ENCODE measurements at places on chromosomes 16 and 17.

- peak; percentile 66 for DNase-seq
These were observed 26.0 kb downstream of the DCUN1D3 start for GRCh38 chr16:20874088-20874581.

- DNase-seq, result no peak
These were observed 31.3 kb downstream of the ZCCHC14 start for GRCh38 chr16:87461466-87461991.

- DNase-seq, result no peak
These were observed 1.4 kb downstream of the HIRIP3 start for GRCh38 chr16:29993903-29994599.

GRCh38 chr16:31568577-31569359 lies 41.1 kb downstream of the AHSP start:
- DNase-seq, result peak; percentile 9

DNA sequence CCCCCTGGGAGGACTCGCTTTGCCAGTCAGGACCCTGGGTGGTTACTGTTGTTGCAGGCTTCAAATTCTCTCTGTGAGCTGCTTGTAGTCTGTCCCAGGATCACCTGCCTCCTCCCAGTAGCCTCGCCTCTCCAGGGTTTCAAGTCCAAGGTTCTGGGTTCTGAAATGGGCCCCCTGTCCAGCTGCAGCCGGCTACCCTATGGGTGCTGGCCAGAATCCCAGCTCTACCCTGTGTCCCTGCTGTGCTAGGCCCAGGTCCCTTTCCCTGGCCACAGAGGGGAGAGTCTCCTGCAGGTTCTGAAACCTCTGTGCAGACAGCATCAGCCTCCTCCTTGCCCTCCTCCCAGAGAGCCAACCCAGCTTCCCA lies 21.4 kb downstream of the UNC13D start:
- no peak for DNase-seq

DNA sequence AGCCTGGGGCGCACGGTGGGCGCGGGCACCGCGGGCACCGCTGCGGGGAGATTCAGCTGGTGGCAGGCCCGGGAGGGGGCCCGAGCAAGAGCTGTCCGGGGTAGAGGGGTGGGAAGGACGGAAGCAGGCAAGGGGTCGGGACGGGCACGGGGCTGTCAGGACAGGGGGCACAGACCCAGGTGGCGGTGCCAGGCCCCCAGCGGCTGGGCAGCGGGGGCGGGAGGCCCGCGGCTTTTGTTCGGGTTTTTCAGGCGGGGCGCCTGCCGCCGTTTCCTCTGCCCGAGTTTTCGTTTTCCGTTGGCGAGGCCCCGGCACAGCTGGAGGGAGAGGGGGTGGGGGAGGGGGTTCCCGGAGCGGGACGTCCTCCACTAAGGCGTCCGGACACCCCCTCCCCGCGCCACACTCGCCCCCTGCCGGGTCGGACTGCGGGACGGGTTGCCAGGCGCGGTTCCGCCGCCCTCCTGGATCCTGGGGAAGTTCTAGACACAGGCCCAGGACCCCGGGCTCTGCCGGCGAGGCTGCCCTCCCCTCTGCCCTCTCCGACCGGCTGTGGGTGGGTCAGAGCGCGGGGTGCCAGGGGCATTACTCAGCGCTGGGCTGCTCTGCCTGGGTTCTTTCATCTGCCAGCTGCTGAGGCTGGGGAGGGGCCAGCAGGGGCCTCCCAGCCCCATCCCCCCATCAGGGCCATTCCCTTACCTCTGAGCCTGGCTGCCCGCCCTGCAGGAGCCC lies 543 bp downstream of the ARHGAP23 start:
- DNase-seq, result no peak

GRCh38 chr17:62755141-62755851 lies 52.8 kb downstream of the MARCHF10 start:
- no peak for DNase-seq

- no peak for DNase-seq
These were observed 372.7 kb upstream of the TOM1L1 start for GRCh38 chr17:54527941-54528340.

DNA sequence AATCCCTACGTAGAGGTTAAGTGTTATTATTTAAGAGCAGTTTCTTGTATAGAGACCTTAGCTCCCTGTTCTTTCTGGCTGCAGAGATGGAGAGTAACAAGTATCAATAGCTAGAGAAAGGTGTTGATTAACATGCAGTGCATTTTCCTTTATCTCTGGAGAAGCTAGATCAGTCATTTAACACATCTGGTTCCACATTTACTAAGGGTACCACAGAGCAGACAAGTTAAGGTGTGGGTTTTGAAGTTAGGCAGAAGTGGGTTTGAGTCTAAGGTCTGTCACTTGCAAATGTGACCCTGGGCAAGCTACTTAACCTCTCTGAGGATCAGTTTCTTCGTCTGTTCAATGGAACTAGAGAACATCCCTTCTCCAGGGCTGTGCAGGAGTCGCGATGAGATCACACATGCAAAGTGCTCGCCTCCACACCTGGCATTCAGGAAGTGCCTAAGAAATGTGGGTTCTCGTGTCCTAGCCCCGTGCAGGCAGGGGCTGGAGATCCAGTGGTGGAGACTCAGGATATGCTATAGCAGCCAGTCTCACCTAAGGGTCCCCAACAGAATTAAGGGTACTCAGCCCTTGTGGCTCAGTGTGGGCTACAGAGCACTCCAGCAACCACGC lies 224.4 kb downstream of the XYLT1 start:
- no peak for DNase-seq

DNA sequence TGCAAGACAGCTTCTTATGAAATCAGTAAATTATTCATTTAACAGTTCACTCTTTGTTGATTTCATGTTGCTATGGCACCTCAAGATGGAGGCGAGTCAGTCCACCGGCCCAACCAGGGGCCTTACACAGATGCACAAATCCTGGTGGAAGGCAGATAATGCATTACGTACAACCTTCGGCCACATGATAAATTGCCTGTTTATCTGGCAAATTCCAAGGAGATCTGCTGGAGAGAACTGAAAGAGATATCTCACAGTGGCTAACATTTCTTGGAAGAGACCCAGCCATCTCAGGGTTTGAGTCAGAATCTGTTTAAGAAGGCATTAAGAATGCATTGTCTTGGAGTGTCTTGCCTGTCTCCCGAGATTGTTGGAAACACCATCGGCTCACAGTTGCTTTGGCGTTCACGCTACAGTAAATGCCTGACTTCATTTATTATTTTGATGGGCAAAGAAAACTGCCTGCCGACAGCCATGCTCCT lies 225.6 kb downstream of the MSI2 start:
- DNase-seq, result peak; percentile 100

- DNase-seq, result no peak
These were observed 50.3 kb downstream of the KSR1 start for GRCh38 chr17:27506348-27507218.

DNA sequence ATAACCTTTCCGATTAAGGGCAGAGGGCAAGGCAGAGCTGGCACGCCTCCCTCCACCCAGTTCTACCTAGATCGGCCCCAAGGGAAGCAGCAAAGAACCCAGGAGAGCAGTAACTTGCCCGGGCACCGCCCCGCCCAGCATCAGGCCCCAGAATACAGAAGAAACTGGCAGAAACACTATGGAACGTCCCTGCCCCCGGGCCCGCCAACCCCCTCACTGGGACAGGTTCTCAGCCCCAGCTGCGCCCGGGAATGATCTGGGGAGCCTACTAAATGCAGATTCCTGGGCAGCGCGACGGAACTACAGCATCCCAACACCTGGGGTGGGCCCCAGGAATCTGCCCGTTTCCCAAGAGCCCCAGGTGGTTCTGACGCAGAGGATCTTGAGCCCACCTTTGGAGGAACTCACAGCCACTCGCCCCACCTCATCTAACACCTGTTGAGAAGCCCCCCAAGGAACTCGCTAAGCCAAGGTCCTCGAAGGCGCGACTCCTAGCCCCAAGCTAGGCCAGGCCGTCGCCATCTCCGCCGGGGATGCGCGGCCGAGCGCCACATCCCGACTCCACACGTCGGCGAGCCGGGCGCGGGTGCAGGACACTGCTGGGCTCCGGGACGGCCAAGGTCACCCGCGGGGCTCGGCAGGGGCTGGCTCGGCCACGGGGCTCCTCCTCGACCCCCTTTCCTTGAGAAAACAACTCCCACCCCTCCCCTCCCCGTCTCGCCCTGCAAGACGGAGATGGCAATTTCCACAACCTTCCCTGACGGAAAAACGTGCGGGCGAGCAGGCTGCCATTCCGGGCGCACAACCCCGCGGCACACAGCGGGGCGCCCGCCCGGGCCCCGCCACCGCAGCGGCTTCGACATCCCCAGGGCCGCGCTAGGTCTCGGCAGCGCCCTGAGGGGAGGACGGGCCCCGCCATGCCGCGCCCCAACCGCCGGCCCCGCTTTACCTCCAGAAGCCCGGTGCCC lies 913 bp downstream of the CDIP1 start:
- DNase-seq, result no peak
